ENCODE measurements at places on chromosomes 5 and 9.

DNA sequence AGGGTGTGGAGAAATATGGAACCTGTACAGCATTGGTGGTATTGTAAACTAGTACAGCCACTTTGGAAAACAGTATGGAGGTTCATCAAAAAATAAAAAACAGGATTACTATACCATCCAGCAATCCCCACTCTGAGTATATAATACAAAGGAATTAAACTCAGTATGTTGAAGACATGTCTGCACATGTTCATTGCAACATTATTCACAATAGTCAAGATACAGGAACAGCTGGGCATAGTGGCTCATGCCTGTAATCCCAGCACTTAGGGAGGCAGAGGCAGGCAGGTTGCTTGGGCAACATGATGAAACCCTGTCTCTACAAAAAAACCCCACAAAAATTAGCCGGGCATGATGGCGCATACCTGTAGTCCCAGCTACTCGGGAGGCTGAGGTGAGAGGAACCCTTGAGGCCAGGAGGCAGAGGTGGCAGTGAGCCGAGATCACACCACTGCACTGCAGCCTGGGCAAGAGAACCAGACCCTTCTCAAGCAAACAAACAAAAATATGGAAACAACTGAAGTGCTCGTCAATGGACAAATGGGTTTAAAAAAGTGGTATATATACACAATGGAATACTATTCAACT is 63.6 kb downstream of the TMEM174 start:
- DNase-seq: no peak

GRCh38 chr5:93886098-93886806 is 144.9 kb upstream of the POU5F2 start:
- no peak for DNase-seq

DNA sequence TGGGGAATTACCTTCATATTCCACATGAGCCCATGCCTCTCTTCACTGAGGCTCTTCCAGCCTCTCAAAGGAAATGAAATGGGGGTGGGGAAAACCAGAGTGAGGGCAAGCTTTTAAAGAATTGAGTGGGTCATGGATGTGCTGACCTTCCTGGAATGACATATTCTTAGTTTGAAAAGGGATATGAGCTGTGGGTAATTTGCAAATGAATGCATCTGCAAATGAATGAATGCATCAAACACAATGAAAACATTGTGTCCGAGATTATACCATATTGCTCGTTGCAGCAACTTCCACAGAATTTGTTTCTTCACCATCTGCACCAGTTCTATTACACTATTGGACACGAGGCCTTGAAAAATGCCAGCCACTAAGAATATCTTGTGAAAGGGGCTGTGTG is 198.6 kb upstream of the CDH6 start:
- no peak for DNase-seq

DNA sequence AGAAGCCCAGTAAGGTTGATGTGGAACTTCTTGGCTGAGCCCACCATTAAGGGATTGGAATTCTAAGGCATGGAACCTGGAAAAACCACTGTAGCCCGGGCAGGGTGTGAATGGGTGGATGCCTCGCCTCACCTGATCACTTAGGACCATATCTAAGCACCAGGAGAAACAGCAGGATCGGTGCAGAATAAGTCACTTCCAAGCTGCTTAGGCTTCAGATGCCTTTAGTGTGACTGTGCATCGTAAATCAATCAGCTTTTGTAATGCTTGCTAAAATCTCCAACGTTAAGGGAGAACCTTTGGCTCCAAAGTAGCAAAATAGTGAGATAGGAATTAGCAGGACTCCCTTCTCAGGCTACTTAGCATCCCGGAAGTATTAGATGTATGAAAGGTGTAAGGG is 103.9 kb upstream of the MEGF10 start:
- no peak for DNase-seq

DNA sequence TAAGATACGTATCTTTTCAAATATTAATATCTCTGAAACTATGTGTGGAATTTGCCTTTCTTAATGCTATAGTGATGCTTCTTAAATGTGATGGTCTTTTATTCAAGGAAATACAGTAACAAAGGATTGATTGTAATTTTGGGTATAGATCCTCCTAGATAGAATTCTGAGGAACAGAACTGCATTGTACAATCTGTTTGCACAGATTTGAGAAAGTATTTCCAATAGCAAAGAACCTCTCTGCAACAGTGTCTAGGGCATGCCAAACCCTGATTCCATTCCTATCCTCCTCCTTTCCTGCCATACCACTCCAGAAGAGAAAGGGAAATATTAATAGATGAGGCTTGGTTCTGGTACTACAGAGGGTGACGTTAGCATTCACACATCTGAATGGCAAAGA is 10.4 kb downstream of the SMIM15 start:
- no peak for DNase-seq

DNA sequence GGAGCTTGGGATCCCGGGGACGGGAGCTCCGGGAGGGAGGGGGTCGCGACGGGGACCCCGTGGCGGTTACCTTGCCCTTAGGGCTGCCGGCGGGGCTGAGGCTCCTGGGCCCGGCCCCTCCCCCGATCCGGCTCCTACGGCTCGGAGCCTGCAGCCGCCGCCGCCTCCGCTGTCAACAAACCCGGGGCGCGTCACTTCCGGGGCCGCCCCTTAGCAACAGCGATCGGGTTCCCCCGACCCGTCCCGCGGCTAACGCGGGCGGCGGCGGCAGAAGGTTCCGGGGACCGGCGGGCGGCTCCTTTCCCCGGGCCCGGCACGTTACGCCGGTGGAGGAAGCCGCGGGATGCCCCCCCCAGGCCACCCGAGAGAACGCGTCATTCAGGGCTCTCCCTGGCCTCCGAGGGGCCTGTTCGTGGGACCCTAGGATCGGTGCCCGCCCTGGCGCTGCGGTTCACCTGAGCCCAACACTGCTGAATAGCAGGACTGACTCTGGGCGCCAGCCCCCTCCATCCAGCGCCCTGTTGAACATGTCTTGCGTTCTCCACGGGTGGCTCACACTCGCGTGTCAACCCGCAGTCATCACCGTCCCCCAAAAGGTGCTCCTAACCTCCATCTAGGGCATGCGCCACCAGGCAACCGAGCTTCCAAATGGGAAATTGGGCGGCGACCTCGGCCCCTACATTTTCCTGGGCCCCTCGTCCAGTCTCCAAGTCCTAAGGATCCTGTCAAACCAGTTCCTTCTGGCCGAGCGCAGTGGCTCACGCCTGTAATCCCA is at the start of gene ZER1:
Gene ZER1, minus strand, starts transcription at position 183 of the 775 bp plus-strand sequence. CDS start 16,362 bp downstream, outside the sequence.
- peak; percentile 40 for DNase-seq

DNA sequence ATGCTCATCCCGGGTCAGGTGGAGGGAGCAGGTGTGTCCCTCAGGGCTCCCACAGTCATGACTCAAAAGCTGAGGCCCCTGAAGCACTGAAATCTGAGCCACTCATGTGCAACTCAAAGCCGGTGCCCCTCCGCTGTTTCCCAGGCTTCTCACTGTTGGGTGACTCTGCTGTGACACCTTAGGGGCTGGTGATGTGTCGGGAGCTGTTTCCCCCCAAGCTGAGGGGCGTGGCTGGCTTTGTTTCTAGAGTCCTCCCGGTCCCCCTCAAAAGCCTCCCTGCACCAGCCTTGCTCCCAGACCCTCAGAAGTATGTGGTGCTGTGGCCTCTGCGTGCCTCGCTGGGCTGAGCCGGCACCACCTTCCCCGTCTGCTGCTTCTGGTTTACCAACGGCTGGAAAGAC is 39.7 kb downstream of the PLPP7 start:
- no peak for DNase-seq

DNA sequence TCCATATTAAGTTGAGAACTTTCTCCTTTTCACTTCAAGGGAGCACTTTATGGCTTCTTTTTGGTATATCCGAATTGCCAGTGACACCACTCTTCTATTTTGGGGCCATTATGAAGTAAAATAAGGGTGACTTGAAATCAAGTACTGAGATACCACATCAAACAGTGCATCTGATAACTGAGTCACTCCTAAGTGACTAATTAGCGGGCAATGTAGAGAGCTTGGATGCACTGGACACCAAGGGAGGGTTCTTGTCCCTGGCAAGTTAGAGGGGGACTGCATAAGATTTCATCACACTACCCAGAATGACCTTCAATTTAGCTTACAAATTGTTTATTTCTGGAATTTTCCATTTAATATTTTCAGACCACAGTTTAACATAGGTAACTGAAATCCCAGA is 813.9 kb upstream of the CDH10 start:
- no peak for DNase-seq

DNA sequence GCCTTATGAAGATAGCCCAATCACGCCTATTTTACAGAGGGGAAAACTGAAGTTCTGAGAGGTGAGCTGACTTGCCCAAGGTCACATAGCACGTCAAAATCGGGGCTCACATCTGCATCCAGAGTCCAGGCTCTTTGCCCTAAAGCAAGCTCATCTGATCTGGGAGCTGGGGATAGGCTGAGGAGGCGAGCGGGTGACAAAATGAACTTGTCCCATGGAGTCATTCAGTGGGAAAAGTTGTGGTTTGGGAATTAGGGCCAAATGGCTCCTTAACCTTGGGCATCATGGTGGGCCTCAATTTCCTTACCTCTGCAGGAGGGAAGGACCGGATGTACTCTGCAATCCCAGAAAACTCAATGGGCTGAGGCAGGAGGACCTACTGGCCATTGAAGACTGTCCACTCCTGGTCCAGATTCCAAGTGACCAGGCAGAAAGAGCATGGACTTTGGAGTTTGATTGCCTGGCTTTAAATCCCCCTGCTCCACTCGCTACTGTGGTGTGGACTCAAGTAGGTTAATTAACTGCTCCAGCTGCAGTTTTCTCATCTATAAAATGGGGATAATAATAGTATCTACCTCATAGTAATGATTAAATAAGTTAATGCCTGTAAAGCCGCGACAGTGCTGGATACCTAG is 160.4 kb downstream of the RGS3 start:
- DNase-seq: no peak

DNA sequence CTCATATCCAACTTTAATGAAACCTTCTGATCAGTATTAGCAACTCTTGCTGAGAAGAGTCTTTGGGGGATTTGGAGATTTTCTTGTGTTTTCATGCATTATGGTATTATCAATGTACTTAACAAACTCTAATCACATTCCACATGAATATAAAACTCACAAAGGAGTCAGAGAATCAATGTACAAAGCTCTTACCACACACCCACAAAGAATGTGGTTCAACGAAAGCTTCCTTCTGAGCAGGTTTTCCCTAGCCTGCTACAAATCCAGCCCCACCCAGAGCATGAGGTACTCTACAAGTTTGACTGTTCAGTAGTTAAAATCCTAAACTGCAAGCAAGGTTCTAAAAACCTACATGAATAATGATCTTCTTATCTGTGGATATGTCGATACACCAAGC is 210.1 kb downstream of the TARS1 start:
- DNase-seq: no peak

GRCh38 chr5:132281856-132282614 is 12.2 kb upstream of the SLC22A4 start:
- no peak for DNase-seq

DNA sequence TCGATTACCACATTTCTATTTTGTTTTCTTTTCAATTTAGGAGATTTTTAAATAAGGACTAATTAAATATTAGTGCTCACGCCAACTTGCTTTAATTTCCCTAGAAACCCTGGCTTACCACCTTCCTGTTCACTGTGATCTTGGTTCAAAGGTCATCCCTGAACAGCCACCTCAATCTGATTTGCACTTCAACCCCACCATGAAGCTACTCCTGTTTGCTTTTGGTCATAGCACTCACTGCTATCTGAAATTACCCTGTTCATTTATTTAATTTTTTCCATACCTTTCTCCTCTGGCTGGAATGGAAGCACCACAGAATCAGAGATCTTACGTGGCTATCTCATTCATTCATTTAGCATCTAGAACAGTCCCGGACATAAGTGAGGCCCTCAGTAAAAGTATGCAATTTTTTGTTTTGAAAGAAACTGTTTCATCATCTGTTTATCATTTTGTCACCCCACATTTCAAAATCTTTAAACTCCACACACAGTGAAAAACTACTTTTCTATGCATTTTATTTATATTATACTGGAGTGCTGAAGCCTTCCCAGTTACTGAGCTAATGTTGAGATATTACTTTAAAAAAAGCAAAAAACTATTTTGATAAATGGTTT is 17.2 kb upstream of the ADAMTSL1 start:
- DNase-seq: no peak

DNA sequence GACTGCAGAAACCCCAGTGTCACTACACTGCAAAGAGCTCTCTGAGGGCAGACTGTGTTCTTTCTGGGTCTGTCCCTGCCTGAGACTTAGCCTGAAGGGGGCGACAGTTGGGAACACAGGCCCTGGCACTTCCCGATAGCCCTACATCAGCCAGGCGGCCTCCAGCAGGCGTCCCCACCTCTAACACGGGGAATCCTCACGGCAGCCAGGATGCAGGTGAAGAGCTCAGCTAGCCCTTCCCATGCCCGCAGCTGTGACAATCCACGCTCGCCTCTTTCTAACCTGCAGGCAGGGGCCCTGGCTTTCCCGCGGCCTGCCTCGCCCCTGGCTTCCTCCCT is 5.9 kb downstream of the MED22 start:
- no peak for DNase-seq

All from GOT3 (cell line).